ENCODE measurements at places on chromosomes 2 and 18. TPM values are rescaled to one million over a fixed set of nuclear protein-coding genes. Genes with fewer than 3 reads are reported as not detected.
A peak's percentile ranks its signal among the peaks of the same experiment; 100 is the strongest.

ALK gene
- total RNA-seq, result 0.08 TPM

RAB17 gene
- 3.8 TPM for total RNA-seq

CFAP65 gene
- total RNA-seq, result not detected

USP14 gene
- 46.9 TPM for total RNA-seq

GRCh38 chr18:2258954-2259353 lies 312.4 kb downstream of the METTL4 start:
- DNase-seq, result no peak

- peak; percentile 47 for DNase-seq
Measured at GRCh38 chr2:109059474-109060165, 69.4 kb upstream of the SH3RF3 start.

GRCh38 chr2:205776139-205776538 lies 93.8 kb downstream of the NRP2 start:
- peak; percentile 41 for DNase-seq
